CD4-positive, alpha-beta T cell treated with Interleukin-4 for 4 hours (primary cell): ENCODE measurements at places on chromosomes 6 and 20.

DNA sequence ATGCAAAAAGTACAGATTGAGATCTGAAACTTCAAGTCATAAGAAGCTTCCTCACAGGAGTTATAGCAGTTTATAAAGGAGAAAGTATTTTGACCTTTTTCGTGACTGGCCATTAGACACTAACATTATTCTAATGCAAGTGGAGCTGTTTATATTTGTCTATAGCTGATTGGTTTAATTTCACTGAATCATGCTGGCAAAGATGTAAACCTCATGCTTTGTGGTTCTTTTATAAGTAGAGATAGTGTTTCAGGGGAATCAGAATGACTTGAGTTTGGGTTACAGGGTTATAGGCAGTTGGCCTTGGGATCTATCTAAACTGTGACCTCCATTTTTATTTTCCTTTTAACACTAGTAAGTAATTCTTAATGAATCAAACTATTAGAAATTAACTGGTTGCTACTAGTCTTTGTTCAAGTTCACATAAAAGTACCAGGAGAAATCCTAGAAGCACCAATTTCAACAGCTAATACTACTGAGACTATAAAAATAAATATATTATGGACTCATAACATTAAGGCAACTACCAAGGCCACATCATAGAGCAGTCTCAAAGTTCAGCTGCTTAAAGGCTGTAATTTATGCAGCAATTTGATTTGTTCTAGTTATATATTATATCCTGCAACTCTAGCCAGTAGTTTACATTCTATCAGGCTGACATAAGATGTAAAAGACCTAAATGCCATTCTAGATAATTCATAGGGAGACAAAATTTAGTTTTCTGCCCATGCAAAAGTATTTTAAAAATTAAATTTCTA lies 94.0 kb downstream of the RNGTT start:
- no peak for DNase-seq

DNA sequence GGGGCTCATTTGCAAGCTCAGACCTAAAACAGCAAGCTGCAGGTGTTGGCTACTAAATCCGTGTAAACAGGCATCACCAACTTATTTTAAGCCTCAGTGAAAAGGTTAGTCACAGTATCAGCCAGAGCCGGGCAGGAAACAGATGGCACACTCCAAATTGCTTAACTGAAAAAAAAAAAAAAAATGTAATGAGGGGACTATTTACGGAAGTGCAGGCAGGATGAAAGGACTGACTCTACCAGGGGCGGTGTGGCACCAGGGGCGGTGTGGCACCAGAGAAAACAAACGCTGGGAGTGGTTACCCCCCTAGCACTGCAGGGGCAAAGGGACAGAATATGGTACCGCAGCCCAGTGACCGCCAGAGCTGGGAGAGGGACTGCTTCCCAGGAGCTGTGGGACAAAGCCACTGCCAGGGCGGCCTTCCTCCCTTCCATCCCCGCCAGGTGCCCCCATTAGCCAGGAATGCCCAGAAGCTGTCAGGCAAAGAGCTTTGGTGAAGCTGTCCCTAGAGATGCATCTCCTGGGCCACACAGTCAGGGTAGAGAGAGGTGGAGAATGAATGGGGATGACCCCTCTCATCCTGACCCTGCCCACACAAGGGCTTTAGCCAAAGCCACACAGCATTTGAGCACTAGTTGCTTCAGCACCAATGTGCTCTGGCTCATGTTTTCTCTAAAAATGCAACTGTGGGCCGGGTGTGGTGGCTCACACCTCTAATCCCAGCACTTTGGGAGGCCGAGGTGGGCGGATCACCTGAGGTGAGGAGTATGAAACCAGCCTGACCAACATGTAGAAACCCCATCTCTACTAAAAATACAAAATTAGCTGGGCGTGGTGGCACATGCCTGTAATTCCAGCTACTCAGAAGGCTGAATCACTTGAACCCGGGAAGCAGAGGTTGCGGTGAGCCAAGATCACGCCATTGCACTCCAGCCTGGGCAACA lies 39.6 kb upstream of the GFOD1 start:
- no peak for DNase-seq

GRCh38 chr6:10146715-10147451 lies 268.0 kb downstream of the TFAP2A start:
- peak; percentile 14 for DNase-seq

- no peak for DNase-seq
Observed at GRCh38 chr6:158010591-158011477, 29.2 kb downstream of the SYNJ2 start.

- no peak for DNase-seq
Observed at GRCh38 chr6:105677671-105678475, 275.0 kb upstream of the PREP start.

DNA sequence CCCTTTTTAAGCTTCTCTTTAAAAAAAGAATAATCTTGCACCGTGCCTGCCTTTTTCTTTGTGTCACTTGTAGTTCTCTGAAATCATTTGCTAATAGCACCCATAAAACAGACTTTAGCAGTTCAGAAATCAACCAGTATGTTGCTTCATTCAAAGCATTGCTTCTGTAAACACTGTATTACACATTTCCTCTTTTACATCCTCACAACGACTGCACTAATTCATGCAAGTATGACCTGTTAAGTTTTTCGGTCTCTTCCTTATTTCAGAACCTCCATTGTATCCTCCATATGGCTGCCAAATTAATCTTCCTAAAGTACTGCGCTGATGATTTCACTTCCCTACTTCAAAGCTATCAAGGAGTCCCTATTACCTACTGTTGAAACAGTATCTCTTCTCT lies 142.9 kb upstream of the RNF217 start:
- no peak for DNase-seq
